ENCODE measurements at places on chromosomes 1 and 21.
A peak's percentile ranks its signal among the peaks of the same experiment; 100 is the strongest.

DNA sequence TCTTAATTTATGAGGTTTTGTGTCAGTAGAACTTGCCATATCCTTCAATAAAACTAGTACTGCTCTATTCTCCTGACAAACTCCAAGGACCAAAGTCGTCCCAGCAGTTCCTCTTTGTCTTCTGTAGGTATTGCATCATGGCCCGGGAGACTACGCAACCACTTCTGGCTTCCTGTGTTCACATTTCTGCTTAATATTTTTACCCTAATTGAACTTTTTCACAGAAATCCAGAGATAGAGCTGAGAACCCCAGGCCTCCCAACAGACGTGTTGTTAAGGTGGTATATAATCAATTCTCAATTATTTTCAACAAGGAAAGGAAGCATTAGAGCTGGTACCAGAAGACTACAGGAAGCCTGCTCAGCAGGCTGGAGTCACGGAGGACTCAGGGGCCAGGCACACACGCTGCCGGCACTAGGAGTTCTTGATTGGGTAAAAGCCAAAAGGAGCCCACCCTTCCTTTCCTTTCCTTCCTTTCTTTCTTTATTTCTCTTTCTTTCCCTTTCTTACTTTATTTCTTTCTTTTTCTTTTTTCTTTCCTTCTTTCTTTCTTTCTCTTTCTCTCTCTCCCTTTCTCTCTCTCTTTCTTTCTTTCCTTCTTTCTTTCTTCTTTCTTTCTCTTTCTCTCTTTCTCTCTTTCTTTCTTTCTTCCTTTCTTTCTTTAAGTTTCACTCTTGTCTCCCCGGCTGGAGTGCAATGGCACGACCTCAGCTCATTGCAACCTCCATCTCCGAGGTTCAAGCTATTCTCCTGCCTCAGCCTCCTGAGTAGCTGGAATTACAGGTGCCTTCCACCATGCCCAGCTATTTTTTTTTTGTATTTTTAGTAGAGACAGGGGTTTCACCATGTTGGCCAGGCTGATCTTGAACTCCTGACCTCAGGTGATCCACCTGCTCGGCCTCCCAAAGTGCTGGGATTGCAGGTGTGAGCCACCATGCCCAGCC, 173.7 kb downstream of the ZBTB18 start:
- DNase-seq = no peak

GRCh38 chr21:35342440-35342839, 293.3 kb upstream of the RUNX1 start:
- no peak for DNase-seq

GRCh38 chr1:40855513-40855912, 6.7 kb downstream of the CITED4 start:
- DNase-seq = no peak

- no peak for DNase-seq
Observed at GRCh38 chr1:185281245-185281644, 35.8 kb downstream of the IVNS1ABP start.

GRCh38 chr1:12255913-12256312, 26.1 kb downstream of the VPS13D start:
- DNase-seq = no peak

- no peak for DNase-seq
Observed at GRCh38 chr1:188429386-188429785, 1600.6 kb downstream of the PLA2G4A start.

DNA sequence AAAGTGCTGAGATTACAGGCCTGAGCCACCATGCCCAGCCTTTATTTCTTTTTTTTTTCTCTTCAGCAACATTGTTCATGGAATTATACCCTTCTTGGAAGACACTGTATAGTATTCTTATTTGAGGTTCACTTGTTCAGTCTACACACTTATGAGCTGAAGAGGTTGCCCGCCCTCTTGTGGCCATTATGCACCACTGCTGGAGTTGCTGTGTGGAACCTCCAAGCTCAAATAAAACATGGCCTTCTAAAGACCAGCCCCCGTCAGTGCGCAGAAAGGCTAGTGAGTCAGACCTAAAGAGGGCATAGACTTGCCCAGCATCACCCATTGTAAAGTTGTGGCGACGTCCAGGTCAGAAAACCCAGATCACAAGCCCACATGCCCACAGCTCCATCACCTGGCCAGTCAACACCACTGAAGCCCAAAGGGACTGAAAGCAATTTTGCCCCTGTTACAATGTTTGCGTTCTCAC, 20.4 kb downstream of the LURAP1 start:
- peak; percentile 87 for DNase-seq

DNA sequence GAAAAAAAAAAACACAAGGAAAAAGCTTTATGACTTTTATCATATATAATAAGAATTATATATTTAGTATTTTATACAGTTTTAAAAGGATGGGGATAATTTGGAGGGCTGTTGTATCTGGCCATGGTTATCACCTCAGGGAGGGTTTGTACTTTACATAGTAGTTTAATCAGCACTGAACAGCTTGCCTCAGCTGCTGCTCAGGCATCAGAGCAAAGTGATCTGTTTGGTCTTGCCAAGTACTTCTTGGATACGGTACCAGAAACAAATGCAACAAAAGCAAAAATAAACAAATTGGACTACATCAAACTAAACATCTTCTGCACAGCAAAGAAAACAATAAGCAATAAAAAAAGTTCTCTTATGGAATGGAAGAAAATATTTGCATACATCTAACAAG, 2.6 kb upstream of the SPTA1 start:
- DNase-seq = no peak

DNA sequence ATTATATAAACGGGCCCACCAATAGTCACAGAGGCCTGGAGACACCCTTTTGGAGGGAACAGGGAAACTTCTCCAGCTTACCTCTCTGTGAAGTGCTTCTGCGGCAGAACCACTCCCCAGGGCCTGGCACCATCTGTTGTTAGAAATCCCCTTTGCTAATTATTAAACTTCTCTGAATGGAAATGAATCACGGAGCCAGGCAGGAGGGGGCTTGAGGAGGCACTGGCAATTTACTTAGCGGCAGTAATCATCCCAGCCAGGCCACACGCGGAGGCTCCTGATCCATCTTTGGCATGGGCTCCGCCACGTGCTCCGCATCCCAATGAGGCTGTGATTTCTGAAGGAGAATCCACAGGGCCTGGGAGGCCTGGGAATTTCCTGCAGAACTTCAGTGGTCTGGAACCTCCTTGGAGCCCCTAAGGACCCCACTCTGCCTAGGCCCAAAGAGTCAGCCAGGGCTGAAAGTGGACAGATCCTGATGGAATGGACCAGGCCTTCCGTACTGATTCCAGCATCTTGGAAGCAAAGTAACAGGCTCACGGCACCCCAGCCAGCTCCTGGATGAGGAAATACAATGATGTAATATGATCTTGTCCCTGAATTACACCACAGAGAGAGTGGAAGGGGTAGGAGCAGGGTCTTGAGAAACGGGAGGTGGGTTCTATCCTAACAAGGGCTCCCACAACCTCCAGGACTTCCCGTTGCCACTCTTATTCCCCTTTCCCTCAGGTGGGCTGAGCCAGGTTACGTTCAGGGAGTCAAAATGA, 62.3 kb downstream of the GRIK3 start:
- no peak for DNase-seq

Data from HCT116 (cell line).